ENCODE measurements at places on chromosomes 11 and 22.
A peak's percentile ranks its signal among the peaks of the same experiment; 100 is the strongest.

GRCh38 chr11:116422556-116422955, 350.2 kb downstream of the BUD13 start:
- DNase-seq, result no peak

- DNase-seq, result no peak
Measured at GRCh38 chr11:27807596-27807995, 107.3 kb upstream of the BDNF start.

GRCh38 chr11:87063982-87064381, 26.2 kb downstream of the TMEM135 start:
- DNase-seq, result no peak

- DNase-seq, result no peak
Measured at GRCh38 chr11:65223011-65223410, 38.8 kb upstream of the POLA2 start.

GRCh38 chr11:38842991-38843390, 2245.0 kb upstream of the RAG2 start:
- no peak for DNase-seq

GRCh38 chr22:46121523-46122287, 28.6 kb upstream of the PPARA start:
- no peak for DNase-seq

DNA sequence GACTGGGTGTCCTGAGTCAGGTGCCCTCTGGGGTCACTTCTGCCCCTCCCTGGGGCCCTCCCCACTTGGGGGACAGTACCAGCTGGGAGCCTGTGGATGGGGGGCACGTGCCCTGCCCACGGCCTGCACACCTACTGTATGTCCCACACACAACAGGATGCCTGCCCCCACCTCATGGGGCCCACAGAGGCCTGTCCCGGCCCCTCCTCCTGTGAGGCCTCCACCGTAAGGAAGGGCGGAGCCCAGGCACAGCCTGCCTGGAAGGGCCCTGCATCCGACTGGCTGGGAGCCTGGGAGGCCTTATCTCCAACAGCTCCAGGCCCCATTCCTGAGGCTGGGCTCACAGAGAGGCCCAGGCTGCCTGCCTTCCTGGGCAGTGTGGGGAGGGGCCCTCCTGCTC, 47.8 kb downstream of the BRSK2 start:
- DNase-seq, result no peak

GRCh38 chr11:95138448-95138847, 48.8 kb downstream of the ENDOD1 start:
- DNase-seq, result no peak

GRCh38 chr11:100240025-100240539, 447.0 kb upstream of the ARHGAP42 start:
- DNase-seq, result no peak

DNA sequence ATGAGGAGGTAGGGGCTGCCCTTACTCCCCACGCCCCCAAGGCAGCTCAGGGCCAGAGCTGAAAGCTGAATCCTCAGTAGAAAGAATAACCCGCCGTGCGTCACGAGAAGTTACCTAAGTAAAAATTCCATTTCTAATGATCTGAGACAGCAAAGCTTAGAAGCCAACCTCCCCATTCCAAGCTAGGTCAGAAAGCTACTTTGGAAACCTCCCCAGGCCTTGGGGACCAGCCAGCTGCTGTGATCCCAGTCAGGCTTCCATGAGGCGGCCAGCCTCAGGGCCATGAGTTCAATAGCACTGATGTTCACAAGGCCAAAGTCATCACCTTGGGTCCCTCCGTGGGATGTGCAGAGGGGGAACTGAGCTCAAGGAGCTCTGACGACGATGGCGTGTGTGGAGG, 6.9 kb downstream of the SHISAL1 start:
- no peak for DNase-seq

- no peak for DNase-seq
Measured at GRCh38 chr11:120775986-120776951, 247.6 kb upstream of the TBCEL start.

- no peak for DNase-seq
Measured at GRCh38 chr11:124807201-124807600, 7.0 kb upstream of the MSANTD2 start.

- no peak for DNase-seq
Measured at GRCh38 chr22:49291781-49292180, 535.9 kb downstream of the BRD1 start.

DNA sequence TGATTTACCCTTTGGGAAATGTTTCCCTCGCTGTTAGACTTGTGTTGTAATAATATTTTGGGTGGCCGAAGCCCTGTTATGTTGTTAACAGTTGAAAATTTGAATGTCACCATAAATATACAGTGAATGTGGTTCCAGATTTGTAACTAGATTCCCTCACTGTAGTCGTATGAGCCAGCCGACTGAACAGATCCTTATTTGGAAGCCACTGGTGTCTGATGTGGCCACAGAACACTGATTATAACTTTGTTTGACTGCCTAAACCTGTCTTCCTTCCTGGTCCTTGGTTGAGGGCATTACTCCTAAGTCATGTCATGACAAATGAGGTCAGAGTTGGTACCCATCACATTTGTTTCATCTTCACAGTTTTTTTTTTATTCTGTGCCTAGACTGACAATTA, 45.4 kb downstream of the YAP1 start:
- DNase-seq, result no peak

GRCh38 chr11:27909386-27909785, 198.6 kb downstream of the KIF18A start:
- DNase-seq, result no peak

DNA sequence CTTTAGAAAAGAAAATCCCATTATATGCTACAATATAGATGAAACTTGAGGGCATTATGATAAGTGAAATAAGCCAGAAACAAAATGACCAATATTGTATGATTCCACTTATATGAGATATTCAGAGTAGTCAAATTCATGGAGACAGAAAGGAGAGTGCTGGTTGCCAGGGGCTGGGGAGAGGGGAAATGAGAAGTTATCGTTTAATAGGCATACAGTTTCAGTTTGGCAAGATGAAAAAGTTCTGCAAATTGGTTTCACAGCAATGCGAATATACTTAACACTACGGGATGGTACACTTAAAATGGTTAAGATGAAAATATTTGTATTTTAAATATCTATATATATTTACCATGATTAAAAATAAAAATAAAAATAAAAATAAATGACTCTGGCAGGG, 31.1 kb upstream of the RDX start:
- no peak for DNase-seq

- DNase-seq, result no peak
Measured at GRCh38 chr22:28125799-28126198, 206.7 kb upstream of the PITPNB start.

DNA sequence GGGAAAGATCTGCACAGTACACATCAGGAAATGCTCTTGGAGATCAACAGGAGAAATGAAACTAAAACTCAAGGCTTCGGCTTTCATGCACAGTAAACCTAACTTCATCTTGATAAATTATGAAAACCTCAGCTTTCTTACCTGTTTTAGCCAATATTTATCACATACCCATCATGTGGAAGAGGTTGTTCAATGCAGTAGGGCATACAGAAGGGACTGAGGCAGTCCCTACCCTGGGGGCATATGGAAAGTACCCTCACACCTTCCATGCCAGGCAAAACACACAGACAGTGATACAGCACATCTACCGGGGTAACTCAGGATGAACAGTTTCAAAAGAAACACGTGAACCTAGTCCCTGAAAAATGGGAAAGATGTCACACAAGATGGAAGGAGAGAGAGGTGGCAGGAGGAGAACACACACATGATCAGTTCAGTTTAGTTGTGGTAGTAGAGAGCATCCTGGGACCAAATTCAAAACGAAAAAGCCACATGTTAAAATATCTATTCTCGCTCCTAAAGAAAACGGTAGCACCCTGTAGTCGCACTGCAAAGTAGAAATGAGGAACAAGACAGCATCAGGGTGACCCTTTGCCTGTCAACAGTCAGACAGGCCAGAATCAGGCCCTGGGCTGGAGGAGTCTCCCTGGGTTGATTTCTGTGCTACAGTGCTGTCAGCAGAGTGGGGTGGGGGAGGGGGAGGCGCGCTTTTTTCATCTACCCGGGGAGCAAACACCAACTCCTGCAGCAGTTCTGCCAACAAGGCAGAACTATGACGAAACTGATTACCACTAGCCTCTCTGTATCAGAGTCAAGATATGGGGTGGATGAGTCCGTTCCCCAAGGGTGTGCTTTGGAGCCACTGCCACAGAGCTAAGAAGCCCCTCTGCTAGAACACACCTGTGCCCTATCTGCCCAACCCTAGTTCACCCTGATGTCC, 1.3 kb downstream of the HIRA start:
- peak; percentile 33 for DNase-seq

- peak; percentile 37 for DNase-seq
Measured at GRCh38 chr22:42937164-42937843, 77.6 kb downstream of the PACSIN2 start.

DNA sequence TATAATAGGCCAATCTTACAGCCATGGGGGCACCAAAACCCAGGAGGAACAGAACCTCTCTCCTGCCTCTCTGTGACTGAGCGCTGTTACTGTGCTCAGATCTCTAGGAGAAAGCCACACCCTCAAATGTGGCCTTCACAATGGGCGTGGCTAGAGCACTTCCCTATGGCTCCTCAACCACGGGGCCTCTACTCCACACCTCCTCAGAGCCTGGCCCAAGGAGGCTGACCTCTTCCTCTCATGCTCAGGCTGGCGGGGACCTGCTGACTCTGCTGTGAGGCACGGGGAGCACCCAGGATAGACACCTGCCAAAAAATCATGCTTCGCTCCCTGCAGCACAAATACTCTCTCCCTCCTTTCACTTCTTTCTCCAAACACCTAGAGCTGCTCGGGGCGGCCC, 41.0 kb downstream of the C11orf58 start:
- no peak for DNase-seq

DNA sequence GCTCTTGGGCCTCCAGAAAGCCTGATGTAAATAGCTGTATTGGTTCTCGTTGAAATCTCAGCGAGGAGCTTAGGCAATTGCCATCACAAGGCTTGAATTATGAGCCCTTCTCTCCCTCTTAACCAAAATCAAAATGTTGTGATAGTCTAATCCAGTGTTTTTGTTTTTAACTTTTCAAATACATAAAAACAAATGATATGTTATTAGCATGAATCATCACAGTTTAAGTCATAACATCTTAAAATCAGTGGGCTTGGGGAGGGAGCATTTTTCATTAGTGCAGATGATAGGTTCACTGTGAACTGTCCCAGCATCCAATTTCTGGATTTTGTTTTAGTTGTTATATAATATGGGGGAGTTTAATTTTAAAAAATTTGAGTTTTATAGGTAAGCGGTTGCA, 48.9 kb upstream of the HORMAD2 start:
- no peak for DNase-seq

- no peak for DNase-seq
Measured at GRCh38 chr22:20946080-20946986, 20.7 kb upstream of the AIFM3 start.

- DNase-seq, result no peak
Measured at GRCh38 chr11:24609192-24610119, 112.6 kb downstream of the LUZP2 start.

DNA sequence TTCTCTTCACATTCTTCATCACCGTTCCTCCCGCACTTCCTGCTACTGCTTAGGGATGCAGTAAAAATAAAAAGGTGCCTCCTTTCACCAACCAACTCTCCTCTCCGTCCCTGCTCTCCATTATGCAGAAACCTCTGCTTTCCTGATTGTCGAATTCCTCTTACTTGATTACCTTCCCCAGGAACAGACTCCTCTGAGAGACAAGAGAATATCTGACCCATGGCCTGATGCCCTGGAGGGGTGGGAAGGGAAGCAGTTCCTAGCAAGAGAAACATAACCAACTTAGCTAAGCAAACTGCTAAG, 80.9 kb downstream of the TRIM29 start:
- no peak for DNase-seq

DNA sequence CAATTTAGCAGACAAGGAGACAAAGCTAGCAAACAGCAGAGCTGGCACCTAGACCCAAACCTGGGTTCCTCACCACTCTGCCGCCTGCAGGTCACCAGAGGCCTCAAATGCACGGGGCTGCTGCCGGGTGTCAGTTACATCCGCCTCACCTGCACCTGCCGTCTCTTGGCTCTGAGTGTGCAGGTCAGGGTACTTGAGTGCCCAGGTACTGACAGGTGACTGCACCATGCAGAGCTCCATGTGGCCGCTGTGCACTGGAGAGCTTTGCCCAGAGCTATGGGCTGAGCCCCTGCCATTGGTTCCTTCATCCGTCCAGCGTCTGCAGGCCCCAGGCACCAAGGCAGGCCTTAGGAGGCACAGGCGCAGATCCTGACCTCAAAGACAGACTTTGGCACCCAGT, 35.0 kb downstream of the PDGFB start:
- DNase-seq, result no peak

- DNase-seq, result no peak
Measured at GRCh38 chr11:65593518-65594414, 1.8 kb downstream of the KCNK7 start.

- no peak for DNase-seq
Measured at GRCh38 chr11:67668192-67668551, 6.3 kb downstream of the ALDH3B2 start.

GRCh38 chr11:686451-687243, 8.4 kb downstream of the DEAF1 start:
- DNase-seq, result no peak

DNA sequence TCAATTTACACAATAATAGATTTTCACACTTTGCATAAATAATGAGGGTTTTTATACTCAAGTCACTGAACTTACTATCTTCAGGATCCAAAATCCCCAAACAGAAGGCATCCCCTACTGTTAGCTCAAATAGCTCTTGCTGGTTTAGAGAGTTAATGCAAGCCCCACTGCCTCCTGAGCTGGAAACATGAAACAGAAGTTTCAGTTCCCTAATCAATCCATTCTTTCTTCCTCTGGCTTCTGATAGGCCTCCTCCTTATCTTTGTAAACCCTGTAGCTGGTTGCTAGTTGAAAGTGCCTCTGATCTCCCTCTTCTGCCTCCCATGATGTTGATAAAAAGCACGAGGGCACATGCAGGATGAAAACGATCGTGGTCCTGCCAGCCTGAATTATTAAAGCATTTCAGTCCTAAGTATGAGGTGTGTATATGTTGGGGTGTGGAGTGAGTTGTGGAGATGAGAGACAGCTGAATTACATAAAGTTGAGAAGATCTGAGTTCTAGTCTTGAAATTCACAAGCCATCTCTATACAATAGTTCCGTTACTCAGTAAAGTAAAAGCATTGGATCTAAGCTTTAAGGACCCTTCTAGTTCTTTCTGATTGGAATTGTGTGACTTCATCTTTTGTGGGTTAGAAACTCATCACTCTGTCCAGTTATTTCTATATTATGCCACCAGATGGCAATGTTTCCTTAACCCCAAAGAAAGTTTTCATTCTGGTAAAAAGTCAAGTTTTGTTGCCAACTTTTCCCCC, 35.0 kb upstream of the EHF start:
- DNase-seq, result no peak

DNA sequence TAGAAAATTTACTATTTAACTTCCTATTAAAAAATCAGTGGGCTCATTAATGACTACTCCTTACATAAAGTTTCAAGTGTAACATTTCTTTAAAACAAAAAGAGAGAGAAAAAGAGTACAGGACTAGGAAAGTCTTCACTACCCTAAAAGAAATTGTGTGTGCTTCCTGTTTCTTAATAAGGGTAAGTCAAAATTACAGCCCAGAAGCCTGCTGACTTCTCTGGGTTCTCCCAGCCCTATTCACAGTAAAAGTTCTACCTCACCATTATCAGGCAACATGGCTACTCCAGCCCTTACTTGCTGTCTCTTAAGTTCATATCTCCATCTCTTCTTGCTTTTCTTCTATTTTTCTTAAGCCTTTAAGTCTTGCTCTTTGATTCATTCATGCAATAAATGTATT, 20.3 kb upstream of the ZC3H12C start:
- DNase-seq, result no peak

- DNase-seq, result no peak
Measured at GRCh38 chr22:36933629-36934417, 20.4 kb downstream of the CSF2RB start.

Data from stimulated activated CD8-positive, alpha-beta memory T cell treated with anti-CD3 and anti-CD28 coated beads, Interleukin-15, amount 100 ng/mL, for 48 hours (primary cell).